ENCODE measurements at places on chromosomes 4 and X.

- DNase-seq: no peak
Observed at GRCh38 chr4:181477591-181477990, 765.6 kb upstream of the TENM3 start.

DNA sequence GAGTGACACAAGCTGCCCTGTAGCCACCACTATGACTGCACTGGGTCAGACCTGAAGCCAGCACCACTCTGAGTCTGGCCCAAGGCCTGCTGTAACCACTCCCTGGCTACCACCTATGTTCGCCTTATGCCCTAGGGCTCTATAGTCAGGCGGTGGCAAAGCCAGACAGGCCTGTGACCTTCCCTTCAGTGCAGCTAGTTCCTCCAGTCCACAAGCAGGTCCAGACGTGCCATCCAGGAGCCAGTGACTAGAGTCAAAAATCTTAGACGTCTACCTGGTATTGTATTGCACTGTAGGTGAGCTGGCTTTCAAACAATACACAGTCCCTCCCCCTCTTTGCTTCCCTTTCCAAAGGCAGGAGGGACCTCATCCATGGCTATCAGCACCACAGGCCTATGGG is 54.0 kb upstream of the RNF128 start:
- DNase-seq: no peak

- no peak for DNase-seq
Observed at GRCh38 chrX:5490786-5491563, 737.7 kb downstream of the NLGN4X start.

DNA sequence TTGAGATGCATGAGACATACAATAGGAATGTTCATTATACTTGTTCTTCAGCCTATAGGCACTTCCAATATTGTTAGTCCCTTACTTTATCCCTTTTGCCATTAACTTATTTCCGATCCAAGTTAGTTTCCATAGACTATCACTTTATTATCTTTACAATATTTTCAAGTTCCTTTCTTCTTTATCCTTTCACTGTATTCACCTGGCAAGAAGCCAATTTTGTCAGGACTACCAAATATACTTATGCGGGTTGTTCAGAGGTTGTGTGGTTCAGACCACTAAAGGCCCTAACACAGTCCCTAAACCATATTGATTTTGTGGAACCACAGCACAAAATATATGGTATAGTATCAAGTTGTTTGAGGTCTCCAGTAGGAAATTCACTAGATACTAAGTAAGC is 245.0 kb upstream of the HTR2C start:
- DNase-seq: no peak

DNA sequence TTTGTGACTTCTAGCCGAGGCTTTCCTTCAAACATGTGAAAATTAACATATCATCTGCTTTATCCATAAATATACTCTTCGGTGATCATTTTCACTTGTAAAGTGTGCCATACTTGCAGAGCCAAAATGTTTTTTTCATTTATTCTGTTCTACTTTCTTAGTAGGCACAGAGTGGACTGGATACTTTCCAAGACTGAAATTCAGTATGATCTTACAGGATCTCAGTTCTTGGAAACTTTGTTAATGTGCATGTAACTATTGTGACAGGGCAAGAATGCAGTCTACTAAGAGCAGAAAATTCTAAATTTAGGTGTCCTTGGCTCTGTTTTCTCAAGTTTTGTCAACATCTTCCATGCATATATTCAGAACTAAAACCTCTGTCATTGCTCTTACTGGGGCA is 284.9 kb downstream of the TEX13A start:
- no peak for DNase-seq

GRCh38 chr4:1973661-1974060 is 35.1 kb downstream of the NELFA start:
- no peak for DNase-seq

- DNase-seq: peak; percentile 26
Observed at GRCh38 chrX:17860811-17861488, at the start of gene RAI2. TSS of gene RAI2 (minus strand) at chrX:17861298. CDS start at chrX:17802010, 59,288 bp downstream.

DNA sequence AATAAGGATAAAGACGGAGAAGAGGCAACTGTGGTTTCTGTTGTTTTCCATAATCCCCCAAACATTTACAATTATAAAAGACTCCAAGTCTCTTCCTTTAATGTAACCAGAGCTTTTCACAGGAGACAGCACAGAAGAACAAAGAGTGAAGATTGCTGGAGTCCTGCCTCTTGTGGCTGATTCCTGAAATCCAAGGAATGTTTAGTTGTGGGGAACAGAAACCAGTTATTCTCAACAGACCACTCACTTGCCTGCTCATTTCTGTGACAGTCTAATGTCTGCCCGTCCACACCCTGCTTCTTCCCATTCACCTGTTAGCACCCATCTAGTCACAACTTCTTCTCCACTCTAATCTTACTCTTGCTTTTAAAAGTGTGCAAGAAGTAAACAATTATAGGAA is 12.1 kb downstream of the TEX13B start:
- DNase-seq: no peak

- no peak for DNase-seq
Observed at GRCh38 chrX:17372052-17372451, 2.9 kb upstream of the NHS start.

GRCh38 chrX:698206-698605 is 67.6 kb downstream of the SHOX start:
- DNase-seq: no peak

Measured in neuronal stem cell (in vitro differentiated cells).